ENCODE measurements at places on chromosomes 11 and 22.

DNA sequence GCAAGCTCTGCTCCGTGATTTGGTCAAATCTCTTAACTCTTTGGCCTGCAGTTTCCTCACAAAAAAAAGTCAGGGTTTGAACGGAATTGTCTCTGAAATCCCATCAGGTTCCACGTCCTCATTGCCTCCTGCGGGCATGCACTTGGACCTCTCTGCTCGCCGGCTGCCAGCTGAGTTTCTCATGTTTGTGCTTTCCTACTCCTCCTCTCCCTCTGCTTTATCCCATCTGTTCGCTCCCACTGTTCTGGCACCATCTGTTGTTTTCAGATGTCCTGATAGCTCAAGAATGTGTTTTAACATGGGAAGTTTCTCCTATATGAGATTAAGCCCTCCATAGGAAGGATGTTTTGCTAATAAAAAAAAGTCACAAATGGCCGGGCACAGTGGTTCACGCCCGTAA, 49.4 kb upstream of the ARHGAP42 start:
- DNase-seq, result no peak

GRCh38 chr11:35011389-35011788, 95.0 kb downstream of the PDHX start:
- no peak for DNase-seq

DNA sequence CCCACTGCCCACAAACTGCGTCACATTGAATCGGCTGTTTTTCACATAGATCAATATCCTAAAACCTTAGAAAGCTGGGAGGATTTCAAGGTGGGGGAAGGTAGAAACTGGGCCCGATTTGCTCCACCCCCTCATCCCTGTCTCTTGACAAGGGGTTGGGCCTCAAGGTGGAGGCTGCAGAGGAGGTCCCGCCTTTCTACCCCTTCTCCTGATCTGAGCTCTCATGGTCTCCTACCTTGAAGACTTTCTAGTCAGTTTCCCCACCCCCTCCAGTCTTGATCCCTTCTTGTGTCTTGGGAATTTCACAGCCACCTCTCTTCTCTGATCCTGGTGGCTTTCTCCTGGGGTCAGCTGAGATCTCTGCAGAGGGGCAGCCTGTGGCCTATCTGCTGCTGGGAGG, 4.5 kb upstream of the STARD10 start:
- DNase-seq, result no peak

- DNase-seq, result peak; percentile 4
These were observed 1112.0 kb upstream of the CCDC90B start for GRCh38 chr11:84398017-84398626.

DNA sequence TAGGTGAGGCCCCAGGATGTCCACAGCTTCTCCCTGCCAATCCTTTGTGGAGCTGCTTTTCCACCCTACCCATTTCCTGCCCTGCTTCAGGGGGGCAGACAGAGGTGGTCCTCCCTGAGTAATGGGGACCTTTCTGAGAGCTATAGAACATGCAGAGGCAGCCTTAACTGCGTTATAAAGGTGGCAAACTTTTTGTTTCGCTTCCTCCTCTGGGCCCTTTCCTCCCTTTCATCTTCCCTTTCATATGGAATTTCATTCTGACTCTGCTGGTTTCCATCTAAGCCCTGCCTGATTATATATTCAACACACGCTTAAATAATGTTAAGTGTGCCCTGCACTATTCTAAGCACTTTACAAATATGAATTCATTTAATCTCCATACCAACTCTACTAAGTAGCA, 169.3 kb upstream of the E2F8 start:
- DNase-seq, result no peak

DNA sequence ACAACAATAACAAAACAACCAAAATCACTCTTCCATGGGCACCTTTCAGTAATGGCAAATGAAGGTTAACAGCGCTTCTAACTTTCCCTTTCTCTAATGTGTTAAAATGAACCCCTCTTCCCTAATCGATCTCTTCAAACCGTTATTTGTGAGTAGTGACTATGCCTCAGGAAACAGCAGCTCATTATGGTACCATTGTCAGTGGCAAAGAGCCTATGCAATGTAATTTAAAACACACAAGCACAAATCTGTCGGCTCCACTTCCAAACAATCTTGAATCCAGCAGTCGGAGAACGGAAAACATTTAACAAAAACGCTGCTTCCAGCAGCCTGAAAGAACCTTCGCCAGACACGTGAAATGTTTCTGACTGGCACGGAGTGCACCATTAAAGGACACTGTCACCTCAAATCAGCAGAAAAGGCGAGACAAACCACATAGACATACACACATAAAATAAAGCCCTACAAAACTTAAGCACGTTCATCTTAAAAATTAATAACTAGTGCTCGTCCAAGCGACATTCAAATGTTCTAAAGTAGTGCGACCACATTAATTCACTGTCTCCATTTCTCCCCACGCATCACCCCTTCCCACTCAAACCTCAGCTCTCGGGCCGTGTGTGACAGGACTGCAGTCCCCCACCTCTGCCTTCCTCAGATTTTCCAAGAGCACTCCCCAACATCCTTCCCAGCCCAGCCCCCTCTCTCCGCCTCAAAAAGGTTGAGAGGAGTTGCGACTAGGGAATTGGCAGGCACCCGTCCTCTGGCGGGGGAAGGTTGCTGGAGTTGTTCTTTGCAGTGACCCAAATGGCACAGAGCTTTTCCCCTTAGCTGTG, 748 bp downstream of the RAB30 start:
- DNase-seq, result peak; percentile 30

DNA sequence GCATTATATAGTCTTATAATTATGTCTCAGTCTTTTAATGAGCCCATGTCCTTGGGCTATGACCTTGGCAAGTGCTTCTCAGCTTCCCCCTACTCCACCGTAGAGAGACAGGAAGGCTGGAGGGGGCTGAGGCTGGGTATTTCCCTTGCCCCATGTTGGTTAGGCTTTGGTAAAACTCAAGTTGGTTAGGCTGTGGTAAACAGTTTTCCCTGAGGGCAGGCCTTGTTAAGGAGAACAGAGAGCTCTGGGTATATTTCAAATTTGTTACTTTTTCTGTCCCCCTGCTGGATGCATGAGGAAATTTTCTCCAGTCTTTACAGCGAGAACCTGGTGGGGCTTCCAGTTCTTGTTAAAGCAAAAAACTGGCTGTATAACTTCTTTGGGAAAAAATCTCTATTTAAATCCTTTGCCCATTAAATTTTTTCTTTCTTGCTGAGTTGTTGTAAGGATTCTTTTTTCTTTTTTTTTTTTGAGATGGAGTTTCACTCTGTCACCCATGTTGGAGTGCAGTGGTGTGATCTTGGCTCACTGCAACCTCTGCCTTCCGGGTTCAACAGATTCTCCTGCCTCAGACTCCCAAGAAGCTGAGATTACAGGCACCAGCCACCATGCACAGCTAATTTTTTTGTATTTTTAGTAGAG, 12.2 kb upstream of the DCHS1 start:
- DNase-seq, result peak; percentile 60

DNA sequence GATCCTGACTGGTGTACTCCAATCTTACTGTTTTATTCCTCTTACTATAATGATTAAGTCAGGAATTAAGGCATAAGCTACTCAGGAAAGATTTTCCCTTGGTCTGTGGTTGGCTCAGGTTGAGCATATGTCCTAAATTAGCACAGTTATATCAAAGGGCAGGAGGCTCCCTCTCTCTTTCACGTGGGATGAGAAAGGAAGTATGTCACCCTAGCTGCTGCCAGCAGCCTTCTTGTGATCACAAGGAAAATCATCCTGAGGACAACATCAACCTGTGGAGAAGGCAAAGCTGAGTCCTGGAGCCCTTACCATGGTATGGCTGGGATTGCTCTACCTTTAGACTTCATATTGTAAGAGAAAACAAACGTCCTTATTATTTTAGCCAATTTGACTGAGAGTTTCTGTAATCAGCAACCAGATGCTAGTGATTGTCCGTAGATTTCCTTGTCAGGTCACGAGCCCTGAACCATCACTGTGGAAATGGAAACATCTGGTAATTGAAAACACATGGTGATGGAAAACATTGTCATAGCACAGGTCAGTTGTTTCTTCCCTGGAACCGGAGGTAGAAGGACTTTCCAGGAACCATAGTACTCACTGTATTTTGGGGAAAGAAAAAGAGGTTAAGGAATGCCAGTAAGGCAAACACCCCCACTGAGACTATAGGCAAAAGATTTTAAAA, 40.6 kb upstream of the DEUP1 start:
- no peak for DNase-seq

- DNase-seq, result no peak
These were observed 367.3 kb downstream of the OPCML start for GRCh38 chr11:133164986-133165385.

DNA sequence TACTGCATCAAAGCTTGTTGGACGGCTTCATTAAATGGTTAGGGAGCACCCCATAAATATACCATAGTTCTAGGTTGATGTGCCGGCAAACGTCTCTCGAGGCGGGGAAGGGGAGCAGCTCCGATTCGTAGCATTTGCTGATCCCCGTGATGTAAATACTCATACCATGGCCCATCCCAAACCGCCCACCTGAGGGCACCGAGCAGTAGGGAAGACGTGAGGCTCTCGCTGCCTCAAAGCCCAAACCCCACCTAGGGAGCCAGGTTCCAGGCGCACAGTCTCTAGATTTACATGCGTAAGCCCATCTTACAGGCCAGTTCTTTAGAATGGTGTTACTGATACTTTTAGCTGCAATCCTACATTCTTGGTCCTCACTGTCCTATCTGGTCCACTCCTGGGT, 124.0 kb downstream of the FEZ1 start:
- DNase-seq, result no peak

- DNase-seq, result no peak
These were observed 164.4 kb upstream of the DDI1 start for GRCh38 chr11:103871923-103872551.

Data from hematopoietic multipotent progenitor cell treated with erythropoietin and hydrocortisone succinate and interleukin-3 and kit ligand, for 6 days (in vitro differentiated cells).